LNCaP clone FGC (cell line): ENCODE measurements at places on chromosomes 13 and 19.

- no peak for DNase-seq
These were observed 80.4 kb downstream of the MRPL57 start for GRCh38 chr13:21256891-21257290.

- DNase-seq = no peak
These were observed 79.7 kb upstream of the MBNL2 start for GRCh38 chr13:97142452-97142851.

- DNase-seq = no peak
These were observed at the start of gene IL4I1 for GRCh38 chr19:49896863-49897621. Gene IL4I1, minus strand, starts transcription at chr19:49896887. Its CDS starts 727 bp downstream, at chr19:49896160.

GRCh38 chr19:7527516-7528191, 5.2 kb downstream of the MCOLN1 start:
- DNase-seq = no peak

GRCh38 chr13:80237646-80238045, 103.3 kb downstream of the SPRY2 start:
- no peak for DNase-seq

GRCh38 chr19:14555918-14556661, 15.8 kb downstream of the NDUFB7 start:
- DNase-seq = no peak

- no peak for DNase-seq
These were observed 177.0 kb downstream of the ZNF536 start for GRCh38 chr19:30549151-30549550.

GRCh38 chr13:23848019-23848418, 41.2 kb downstream of the MIPEP start:
- DNase-seq = no peak
